ENCODE measurements at places on chromosomes 3 and 15.

DNA sequence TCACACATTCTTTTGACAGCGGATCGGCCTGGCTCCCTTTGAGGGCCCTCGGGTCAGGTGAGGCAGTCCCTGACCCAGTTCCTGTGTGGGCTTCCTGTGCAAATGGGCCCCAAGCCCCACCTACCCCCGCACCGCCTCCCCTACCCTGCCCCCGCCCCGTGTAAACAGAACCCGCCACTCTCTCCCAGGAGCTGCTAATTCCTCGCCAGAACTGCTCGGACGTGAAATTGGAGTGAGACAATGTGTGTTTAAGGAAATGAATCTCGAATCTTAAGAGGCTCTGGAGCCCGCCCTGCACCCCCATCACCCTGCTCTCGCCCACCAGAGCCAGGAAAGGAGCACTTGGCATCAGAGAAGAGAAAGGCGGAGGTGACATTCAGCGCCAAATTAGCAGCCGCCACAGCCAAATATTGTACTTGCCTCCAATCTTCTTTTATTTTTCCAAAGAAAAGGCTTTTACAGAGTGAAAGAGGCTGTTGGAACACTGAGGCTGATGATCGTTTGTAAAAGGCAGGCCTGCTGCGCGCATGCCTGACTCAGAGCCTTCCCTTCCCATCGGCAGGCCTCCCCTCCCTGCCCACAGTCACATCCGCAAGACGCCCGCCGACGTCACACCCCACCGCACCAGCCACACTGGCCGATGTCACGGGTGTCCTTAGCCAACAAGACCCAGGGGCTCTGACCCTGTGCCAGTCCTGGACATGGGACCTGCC, 53.1 kb downstream of the CACNA2D2 start:
- no peak for DNase-seq

DNA sequence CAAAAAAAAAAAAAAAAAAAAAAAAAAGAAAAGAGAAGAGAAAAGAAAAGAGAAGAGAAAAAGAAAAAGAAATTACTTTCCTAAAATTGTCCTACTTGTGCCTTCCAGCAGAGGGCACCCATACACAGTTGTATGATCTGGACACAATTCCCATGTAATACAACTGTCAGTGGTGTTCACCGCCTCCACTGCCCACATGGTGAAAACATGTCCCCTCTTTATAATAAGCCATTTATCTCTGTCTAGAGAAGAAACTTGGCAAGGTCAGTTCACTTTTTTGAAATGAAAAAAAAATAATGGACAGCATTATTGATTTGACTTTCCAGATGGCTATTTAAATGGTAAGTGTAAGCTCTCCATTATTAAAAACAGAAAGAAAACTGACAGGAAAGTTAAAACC, 459.4 kb downstream of the GBE1 start:
- no peak for DNase-seq

DNA sequence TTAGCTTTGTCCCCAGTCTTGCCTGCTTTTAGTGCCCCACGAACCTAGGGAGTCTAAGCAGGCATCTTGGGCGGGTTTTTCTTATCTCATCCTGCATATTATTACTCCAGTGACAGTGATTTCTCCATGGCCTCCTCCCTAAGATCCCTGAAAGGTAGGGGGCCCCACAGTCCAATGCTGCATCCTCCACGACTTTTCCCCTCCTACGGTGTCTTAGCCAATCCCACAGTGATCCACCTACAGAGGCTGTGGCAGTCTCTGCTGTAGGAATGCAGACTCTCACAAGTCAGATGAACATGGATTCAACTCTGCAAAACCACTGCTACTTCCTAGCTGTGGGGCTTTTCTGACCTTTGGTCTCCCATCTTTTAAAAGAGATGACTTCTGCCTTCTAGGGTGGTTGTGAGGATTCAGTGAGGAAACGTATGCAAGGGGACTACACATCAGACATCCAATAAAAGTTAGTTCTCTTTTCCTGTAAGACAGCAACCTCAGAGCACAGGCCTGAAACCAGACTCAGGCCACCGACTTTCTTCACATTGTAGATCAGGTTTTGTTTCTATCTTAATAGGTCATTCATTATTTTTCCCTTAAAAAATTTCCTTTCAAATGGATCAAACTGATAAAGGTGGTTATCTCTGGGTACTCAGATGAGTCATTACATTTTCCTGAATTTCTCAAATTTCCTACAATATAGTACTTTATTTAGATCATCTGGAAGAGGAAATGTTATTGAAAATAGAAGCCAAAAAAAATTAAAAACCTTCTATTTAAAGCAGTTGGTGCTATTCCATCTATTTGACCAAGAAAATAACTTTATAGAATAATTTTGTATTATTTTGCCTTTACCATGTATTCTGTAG, 23.2 kb downstream of the ILDR1 start:
- no peak for DNase-seq

DNA sequence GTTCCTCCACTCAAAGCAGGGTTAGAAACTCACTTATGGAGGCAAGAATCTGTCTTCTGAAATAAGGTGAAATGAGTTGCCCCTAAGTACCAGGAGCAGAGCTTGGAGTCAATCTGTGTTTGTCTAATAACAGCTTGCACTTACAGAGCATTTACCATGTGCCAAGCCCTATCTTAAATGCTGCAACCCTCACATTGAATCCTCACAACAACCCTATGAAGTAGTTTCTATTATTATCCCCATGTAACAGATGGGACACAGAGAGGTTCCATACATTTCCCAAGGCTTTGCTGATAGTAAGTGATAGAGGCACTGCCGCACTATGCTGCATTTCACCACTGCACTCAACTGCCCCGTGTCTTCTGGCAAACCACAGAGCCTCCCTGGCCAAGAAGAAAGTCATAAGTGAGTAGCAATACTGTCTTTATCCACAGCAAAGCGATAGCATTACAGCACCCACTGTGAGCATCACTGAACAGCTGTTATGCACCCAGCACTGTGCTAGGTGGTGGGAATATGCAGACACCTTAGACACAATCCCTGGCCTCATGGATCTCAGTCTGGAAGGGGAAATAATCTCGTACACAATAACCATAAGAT, 141.5 kb downstream of the SSR3 start:
- DNase-seq: no peak

- DNase-seq: no peak
Measured at GRCh38 chr15:63928185-63928842, 94.6 kb upstream of the HERC1 start.

- no peak for DNase-seq
Measured at GRCh38 chr15:78341057-78341987, 1.2 kb downstream of the CRABP1 start.

GRCh38 chr15:66474135-66474534, 23.4 kb downstream of the SNAPC5 start:
- no peak for DNase-seq

- peak; percentile 7 for DNase-seq
Measured at GRCh38 chr15:78212546-78213424, 21.6 kb downstream of the ACSBG1 start.

GRCh38 chr15:42056934-42057798, 36.3 kb upstream of the PLA2G4E start:
- no peak for DNase-seq

GRCh38 chr15:42331235-42331634, 28.1 kb upstream of the CAPN3 start:
- no peak for DNase-seq

GRCh38 chr3:183298701-183299153, 45.7 kb downstream of the B3GNT5 start:
- DNase-seq: peak; percentile 57

GRCh38 chr15:31376511-31376910, 49.9 kb downstream of the KLF13 start:
- no peak for DNase-seq

DNA sequence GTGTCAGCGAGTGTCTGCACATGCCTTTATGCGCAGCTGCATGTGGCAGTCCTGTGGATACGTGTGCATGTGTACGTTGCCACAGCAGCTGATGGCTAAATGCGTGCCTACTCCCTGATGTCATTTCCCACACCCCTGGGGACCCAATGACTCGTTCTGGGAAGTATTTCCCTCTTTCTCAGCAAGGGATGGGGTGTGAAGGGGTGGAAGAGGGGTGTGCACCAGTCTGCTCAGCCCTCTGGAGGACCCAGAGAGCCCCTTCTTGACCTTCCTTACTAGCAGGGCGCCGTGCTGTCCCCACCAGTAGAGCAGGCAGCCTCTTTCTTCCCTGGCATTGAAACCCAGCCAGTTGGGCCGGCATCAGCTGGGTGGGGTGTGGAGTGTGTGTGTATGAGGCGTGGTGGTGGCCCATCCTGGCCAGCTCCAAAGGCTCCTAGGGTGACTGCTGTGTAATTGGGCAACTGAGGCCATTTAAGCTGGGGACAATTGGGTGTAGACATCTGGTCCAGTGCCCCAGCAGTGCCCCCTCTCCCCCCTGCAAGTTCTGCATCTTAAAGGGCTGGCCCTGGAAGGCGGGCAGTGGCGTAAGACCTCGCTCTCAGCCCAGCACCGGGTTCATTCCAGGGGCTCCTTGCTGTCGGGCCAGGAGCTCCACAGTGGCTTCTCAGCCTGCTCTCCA, 19.2 kb downstream of the SNX33 start:
- DNase-seq: peak; percentile 97

- DNase-seq: no peak
Measured at GRCh38 chr15:74172701-74173379, 670 bp upstream of the ISLR start.

DNA sequence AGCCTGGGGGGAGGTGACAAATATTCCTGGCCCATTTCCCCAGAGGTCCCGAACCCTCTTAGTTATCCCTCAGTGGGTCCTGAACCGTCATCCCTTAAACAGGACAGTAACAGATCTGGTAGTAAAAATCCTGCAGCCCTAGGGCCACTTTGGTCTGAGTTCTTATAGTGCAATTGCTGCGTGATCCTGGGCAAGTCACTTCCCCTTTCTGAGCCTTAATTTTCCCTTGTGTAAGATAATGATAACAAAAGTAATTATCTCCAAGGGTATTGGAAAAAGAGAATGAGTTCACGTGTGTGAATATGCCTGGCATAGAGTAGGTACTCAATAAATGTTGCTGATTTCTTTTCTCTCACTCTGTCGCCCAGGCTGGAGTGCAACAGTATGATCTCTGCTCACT, 2.9 kb upstream of the JAGN1 start:
- DNase-seq: no peak

DNA sequence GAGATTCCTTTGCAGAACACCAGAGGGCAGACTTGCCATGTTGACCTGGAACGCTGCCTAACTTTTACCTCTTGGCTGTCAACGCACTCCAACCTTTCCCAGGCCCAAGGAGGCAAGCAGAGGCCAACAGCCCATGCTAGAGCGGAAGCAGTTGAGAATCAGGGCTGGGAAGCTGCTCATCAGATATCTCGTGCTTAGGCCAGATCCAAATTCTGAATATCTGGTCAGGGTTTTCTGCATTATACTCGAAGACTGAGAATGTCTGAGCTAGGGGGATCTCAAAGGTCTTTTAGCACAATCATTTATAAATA, 2.5 kb downstream of the XIRP1 start:
- no peak for DNase-seq

DNA sequence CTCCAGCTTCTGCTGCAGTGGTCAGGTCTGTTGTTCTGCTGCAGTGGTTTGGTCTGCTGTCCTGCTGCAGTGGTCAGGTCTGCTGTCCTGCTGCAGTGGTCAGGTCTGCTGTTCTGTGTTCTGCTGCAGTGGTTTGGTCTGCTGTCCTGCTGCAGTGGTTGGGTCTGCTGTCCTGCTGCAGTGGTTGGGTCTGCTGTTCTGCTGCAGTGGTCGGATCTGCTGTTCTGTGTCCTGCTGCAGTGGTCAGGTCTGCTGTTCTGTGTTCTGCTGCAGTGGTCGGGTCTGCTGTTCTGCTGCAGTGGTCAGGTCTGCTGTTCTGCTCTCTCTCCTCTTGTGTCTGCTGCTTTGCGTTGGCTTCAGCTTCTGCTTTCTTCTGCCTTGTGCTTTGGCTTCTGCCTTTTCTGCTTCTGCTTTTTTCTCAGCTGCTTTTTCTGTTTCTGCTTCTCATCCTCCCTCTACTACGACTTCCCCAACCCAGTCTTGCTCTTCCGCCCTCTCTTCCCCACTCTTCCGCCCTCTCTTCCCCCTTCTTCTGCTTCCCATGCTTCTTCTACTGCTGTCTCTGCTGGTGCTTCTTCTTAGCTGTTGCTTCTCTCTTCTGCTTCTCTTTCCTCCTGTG, 50.7 kb downstream of the FAM43A start:
- no peak for DNase-seq

DNA sequence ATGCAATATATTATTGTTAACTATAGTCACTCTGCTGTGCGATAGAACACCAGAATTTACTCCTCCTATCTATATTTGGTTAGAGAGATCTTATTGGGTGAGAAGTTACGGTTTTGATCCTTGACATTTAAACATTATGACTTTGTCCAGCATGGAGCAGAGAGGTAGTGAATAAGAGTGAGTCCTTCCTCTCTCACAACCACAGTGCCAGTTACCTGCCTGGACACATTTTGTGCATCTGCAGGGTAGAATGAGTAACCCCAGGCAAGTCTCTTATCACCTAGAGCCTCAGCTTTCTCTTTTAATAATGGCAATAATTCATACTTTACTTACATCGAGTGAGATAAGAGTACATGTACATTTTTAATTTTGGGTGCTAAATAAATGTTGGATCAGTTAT, 24.1 kb downstream of the KAT2B start:
- no peak for DNase-seq

DNA sequence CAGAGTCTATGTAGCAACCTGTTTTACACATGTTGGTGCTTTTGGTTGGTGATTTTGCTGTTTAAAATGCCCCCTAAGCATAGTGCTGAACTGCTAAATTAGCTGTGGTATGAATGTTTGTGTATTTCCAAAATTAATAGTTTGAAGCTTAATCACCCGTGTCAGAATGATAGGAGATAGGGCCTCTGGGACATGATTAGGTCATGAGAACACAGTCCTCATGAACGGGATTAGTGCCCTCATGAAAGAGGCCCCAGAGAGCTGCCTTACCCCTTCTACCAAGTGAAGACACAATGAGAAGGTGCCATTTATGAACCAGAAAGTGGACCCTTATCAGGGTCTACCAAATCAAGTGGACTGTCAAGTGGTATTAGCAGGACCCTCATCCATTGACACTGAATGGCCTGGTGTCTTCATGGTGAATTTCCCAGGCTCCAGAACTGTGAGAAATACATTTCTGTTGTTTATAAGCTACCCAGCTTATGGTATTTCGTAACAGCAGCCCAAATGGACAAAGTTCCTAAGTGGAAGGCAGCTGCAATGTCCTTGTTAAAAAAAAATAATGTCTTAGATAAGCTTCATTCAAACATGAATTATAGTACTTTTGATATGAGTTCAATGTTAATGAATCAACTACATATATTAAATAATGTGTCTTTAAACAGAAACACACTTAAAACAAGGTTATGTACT, 37.7 kb upstream of the FRMD4B start:
- DNase-seq: no peak

- DNase-seq: no peak
Measured at GRCh38 chr3:71979175-71979574, 194.2 kb upstream of the PROK2 start.

DNA sequence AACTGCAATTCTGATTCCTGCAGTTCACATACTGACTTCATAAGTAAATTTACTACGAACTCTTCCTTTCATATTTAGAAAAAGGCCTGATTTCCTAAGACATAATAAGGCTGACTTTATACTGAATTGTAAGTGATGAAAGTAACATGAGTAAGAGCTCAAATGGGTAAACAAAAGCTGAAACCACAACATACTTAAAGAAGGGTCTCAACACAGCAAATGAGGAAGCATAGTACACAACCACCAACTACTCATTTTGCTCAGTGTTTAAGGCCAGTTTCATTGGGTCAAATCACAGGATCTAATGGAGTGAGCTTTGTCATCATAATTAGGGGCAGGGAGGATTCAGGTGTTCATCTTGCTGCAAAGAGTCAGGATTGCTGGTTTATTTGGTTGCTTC, 81.4 kb downstream of the SETD2 start:
- peak; percentile 4 for DNase-seq

GRCh38 chr15:70200511-70201424, 103.1 kb upstream of the TLE3 start:
- no peak for DNase-seq

Measured in AG09309 (cell line).